ENCODE measurements at places on chromosomes 1 and 21.

- DNase-seq: no peak
These were observed 11.9 kb upstream of the ZBTB21 start for GRCh38 chr21:42022091-42022430.

DNA sequence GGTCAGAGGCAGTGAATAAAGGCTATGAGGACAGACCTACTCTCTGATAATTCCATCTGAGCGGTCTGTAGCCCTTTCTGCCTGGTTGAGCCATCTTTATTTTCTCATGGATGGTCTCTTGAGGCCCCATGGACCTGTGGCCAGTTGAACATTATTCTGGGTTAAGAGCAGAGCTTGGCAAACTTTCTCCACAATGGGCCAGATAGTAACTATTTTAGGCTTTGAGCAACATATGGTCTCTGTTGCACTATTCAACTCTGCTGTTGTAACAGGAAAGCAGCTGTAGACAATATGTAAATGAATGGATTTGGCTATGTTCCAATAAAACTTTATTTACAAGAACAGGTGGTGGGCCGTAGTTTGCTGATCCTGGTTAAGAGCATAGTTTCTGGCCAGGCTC, 62.7 kb downstream of the KAZN start:
- no peak for DNase-seq

- no peak for DNase-seq
These were observed 44.4 kb downstream of the RWDD3 start for GRCh38 chr1:95278173-95279006.

GRCh38 chr1:181661569-181661968, 178.3 kb downstream of the CACNA1E start:
- no peak for DNase-seq

- no peak for DNase-seq
These were observed 25.1 kb downstream of the IARS2 start for GRCh38 chr1:220119043-220119512.

GRCh38 chr1:54800899-54801759, at the start of gene TTC22:
Gene TTC22 (minus strand): TSS chr1:54801323. CDS start chr1:54801163, 160 bp downstream.
- DNase-seq: no peak

DNA sequence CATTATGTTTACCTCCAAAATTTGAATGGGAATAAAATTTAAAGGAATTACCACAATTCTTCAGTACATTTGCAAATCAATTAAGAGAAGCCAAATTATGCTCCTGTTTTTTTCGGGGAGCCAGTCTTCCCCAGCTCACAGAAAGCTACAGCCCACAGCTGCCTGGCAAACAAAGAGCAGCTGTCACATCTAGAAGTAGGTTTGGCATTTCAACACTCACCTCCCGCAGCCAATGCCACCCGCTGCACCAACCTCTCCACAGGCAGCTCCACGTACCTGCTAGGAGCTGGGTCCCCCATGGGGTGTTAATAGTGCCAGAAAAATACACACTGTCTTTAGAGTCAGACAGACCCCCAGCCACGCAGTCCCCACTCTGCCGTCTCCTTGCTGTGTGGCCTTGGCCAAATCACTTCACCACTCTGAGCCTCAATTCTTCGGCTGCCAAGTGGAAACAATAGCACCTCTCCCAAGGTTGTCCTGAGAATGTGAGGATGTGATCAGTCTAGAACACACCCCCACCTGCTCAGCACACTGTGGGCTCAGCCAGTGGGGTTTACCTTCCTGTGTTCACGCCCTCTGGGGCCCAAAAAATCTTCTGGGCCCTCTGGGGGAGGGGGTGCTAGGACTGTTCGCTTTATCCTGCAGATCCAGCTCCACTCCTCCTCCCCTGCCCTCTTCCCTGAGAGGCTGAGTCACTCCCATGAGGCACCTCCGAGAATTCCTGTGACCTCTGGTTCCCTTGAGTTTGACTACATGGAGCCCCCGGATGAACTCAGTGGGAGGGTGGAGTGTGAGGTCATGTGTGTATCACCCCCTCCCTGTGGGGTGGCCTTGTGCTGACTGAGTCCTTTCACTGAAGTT, 204.3 kb upstream of the GRIK3 start:
- DNase-seq: no peak

- DNase-seq: no peak
These were observed 30.3 kb downstream of the SSBP3 start for GRCh38 chr1:54375712-54376429.

GRCh38 chr1:219898375-219898774, 30.0 kb downstream of the SLC30A10 start:
- no peak for DNase-seq

Data from left forelimb (tissue), 1 donor.